ENCODE measurements at places on chromosomes 4 and X.

GRCh38 chrX:135384161-135384836 lies 37.4 kb upstream of the SMIM10L2A start:
- DNase-seq: no peak

DNA sequence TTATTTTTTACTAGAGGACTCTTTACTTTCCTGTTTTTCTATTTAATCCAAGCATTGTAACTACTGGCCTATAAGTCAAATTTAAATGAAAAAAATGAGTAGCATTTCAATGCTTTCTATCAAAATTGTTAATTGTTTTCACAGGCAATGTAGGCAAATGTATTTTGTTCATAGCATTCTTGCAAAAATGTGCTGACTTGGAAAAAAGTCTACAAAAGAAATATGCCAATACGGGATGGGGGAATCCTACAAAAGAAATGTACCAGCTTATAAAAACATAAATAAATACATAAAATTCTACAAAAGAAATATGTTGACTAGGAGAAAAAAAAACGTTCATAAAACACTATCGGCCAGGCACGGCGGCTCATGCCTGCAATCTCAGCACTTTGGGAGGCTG lies 14.9 kb upstream of the S100G start:
- no peak for DNase-seq

DNA sequence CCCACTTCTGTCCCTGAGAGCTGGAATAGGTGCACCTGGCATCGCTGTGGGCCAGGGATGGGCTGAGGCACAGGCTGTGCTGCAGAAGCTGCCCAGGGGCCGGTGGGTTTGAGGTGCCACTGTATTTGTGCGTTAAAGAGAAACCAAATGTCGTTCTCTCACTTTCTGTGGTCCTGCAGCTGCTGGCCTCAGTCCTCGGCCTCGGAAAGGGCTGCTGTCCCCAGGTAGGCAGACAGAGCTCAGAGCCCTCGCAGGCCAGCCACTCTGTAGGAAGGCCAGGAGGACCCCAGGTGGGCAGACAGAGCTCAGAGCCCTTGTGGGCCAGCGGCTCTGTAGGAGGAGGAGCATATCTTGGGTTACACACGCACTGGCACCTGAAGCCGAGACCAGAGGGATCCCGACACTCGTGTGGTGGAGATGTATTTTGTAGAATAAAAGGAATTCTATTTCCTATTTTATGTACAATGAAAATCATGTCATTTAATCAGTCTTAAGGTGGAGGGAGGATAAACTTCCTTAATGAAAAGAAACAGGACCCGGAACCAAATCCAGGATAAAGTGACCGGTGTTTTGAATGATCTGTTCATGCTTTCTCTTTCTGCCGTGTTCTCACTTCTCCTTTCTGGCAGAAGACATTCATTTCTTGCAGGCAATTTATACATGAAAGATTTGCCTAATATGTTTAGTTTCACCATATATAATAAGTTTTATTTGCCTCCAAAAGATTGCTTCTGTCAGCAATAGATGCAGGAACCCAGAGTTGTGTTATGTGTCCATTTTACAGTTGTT lies 54.4 kb upstream of the HGFAC start:
- peak; percentile 88 for DNase-seq

- peak; percentile 72 for DNase-seq
Measured at GRCh38 chrX:12950851-12951594, 23.9 kb upstream of the TMSB4X start.

DNA sequence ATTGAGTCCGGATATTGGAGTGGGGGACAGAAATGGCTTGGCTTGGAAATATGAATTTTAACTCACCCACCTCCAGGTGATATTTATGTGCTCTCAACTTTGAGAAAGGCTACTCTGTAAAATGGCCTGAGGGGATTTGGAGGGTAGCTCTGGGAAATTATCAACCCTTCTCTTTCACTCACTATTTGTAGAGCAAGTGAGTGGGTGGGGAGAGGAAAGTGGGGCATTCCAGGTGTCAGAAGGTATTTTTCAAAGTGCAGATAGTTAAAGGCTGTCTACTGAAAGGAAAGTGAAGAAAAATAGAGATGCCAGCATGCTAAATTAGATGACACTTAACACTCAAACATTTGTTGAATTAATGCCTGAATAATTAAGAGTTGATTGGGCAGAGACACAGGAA lies 44.1 kb downstream of the TMEM164 start:
- DNase-seq: no peak

- peak; percentile 27 for DNase-seq
Measured at GRCh38 chr4:10129196-10130177, 12.9 kb upstream of the WDR1 start.

- no peak for DNase-seq
Measured at GRCh38 chr4:143514497-143514896, 995 bp downstream of the SMARCA5 start.

DNA sequence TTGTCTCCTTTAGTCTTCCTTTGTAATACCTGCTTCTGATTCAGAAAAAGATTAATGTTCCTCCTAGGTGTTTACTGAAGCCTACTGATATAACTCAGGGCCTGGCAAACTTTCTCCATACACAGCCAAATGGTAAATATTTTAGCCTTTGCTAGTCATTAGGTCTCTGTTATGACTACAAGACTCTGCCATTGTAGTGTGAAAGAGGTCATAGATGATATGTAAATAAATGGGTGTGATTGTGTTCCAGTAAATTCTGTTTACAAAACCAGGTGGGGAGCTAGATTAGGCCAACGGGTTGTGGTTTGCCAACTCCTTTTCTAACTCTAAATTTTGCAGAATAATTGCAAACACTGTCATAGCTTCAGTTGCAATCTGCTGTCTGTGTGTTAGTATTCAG lies 568.1 kb upstream of the GNPDA2 start:
- DNase-seq: no peak

- peak; percentile 59 for DNase-seq
Measured at GRCh38 chr4:115515366-115515765, 401.9 kb upstream of the NDST4 start.

GRCh38 chrX:106457802-106458201 lies 154.0 kb upstream of the RADX start:
- DNase-seq: no peak

DNA sequence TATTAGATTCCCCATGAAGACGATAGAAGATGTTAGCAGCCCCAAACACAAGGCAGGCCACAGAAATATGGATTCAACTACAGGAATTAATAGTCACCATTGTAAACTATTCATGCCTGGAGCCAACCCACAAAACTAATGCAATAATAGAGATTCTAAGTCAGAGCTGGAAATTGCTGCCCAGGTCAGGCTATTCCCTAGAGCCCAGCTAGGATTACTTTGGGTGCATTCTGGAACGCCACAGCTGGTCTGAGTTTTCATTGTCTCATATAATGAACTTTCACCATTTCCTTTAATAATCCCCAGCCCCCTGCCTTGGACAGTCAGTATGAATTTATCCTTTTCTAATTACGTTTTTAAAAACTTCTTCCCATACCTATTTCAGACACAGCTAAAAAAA lies 252.6 kb downstream of the PAPSS1 start:
- no peak for DNase-seq

GRCh38 chrX:31420711-31421151 lies 348.9 kb upstream of the FTHL17 start:
- no peak for DNase-seq

DNA sequence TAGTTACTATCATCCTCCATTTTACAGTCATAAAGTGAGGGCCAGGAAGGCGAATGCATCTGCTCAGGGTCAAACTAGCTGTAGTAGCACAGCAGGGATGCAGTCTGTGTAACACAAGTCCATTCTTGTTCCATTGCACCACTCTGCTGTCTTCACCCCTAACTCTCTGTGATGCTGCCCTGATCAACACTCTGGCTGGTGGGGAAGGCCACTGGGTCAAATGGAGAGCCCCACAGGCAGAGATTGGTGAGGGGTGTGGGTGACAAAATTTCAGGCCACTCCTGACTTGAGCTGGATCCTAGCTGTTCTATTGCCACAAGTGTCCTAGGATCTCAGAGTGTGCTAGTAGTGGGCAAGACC lies 136.5 kb downstream of the PJA1 start:
- no peak for DNase-seq

DNA sequence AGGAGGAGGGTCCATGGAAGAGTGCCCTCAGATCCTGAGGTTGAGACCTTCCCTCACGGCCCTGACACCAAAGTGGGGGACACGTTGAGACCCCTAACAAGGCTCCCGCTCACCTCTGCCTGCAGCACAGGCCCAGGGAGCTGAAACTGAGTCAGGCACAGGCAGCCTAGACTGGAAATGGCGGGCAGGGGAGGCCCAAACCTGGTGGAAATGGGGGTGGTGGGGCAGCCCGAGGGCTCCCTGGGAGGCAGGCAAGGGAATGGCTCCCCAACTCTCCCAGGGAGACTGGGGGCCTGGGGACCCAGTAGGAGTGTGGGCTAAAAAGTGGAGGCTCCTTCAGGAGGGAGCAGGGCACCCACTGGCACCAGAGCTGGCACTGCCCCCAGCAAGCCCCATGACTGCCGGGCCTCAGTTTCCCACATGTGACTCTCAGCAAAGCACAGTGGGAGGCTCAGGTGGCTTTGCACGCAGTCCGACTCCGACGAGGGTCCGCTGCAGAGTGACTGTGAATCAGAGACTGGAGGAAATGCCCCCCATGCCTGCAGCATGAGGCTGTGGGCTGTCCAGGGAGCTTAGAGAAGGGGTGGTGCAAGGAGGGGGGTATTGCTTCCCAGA lies 5.9 kb downstream of the NKX1-1 start:
- no peak for DNase-seq

- peak; percentile 57 for DNase-seq
Measured at GRCh38 chrX:39946822-39947221, 150.9 kb downstream of the BCOR start.

- peak; percentile 89 for DNase-seq
Measured at GRCh38 chr4:186258216-186258811, 7.7 kb upstream of the F11 start.

GRCh38 chr4:76784237-76784636 lies 113.7 kb downstream of the SOWAHB start:
- DNase-seq: peak; percentile 7

GRCh38 chr4:14182148-14182547 lies 554.6 kb upstream of the BOD1L1 start:
- DNase-seq: no peak

DNA sequence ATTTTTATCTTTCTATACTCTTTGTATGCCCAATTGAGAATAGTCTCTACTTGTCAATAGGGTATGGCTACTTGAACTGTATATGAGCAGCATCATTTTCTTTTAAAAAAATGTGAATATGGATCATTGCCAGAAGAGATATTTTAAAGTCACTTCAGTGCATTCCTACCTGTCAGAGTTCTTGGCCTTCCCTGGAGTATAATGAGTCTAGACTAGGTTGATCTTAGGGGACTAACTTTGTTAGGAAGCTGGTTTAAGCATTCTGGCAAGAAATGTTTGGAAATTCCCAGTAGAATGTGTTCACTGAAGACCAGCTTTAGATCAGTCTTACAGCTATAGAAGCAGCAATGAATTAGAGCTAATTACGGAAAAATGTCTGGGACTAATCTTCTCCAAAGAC lies 178.2 kb downstream of the FAT4 start:
- no peak for DNase-seq

DNA sequence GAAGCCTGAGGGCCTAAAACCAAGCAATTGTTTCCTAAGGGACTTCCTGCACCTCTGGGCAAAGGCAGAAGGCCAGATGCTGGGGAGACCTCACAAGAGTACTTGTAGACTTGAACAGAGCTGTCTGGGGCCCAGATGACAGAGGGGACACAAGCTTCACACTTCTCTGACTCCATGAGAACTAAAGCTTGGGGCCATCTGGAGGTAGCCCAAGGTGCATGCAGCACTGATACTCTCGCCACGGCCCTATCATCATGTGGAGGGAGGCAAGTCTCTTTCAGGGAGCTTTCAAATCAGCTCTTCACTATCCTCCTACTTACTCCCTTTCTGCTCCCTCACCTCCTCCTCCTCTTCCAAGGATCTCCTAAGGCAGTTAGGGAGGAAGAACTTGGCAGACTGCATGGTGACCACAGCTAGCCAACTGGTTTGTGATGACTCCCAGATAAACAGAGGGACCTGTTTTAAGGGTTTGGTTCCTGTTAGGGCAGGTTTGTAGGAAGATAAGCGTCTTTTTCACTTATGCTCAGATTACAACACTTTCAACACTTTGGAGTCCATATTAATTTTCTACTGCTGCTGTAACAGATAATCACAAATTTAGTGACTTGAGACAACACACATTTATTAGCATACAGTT lies 23.8 kb downstream of the MSL3 start:
- DNase-seq: no peak

DNA sequence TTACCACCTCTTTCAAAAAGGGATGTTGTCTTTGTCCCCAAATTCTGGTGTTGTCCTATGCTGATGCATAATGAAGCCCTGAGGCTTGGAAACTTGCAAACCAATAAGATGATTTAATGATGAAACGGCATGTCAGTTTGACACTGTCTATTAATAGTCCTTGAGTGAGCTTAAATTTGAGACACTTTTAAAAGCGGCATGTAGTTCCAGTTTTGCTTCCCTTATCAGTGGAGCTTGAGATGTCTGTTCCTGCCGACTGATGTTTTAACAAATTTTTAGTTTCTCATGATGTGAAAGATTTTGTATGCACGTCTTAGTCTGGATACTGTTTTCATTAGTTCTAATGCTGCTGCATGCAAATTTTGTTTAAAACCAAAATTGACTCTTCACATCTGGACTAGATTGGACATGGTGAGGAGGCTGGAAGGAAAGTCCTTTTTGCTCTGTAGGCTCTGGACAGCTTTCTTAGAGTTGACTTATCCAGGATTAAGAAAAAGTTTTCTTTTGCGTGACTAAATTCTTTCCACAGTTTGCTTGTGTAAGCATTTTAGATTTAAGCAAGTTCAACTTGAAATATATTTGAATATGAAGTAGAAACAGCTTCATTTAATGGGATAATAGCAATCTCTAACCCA lies 11.7 kb downstream of the C1GALT1C1 start:
- peak; percentile 78 for DNase-seq

DNA sequence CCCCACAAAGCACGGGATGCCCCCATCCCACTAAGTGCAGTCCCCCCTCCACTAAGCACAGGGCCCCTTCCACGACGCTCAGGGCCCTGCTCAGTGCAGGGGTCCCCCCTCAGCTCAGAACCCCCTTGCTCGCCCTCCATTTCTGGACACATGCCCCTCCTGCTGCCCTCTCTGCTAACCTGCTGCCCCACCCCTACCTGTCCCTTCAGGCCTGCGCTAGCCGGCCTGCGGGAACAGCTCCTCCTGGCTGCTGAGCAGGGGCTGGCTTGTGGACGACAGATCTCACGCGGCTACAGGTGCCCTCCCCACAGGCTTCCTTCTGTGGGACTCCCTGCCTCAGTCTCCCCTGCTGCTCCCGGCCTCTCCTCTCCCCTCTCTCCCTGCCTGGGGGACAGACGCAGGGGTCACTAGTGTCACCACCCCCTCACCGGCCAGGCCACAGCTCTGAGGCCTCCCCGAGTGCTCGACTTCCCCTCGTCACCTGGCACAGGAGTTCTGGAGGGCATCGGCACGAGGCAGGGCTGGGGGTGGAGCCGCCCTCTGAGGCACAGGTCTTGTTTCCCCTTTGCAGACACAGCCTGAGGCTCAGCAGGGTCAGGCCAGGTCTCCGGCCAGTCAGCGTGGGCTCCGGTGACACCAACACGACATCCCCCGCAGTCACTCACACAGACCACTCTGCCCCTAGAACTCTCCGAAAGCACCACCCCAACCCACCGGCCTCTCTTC lies 21.6 kb downstream of the GAK start:
- no peak for DNase-seq

Data from MV-4-11 (cell line).